ENCODE measurements at places on chromosomes 3 and 15. TPM values are rescaled to one million over a fixed set of nuclear protein-coding genes. Genes with fewer than 3 reads are reported as not detected.

EOGT gene
- 24.4 TPM for total RNA-seq

ARHGAP31 gene
- total RNA-seq: 14.0 TPM

SPTBN5 gene
- total RNA-seq: 4.9 TPM

RAB6B gene
- total RNA-seq: 3.1 TPM

TMCO5A gene
- not detected for total RNA-seq

DPPA2 gene
- not detected for total RNA-seq

MOBP gene
- not detected for total RNA-seq

GALNT15 gene
- not detected for total RNA-seq

AZI2 gene
- total RNA-seq: 46.3 TPM

RFX7 gene
- total RNA-seq: 33.8 TPM

NR2E3 gene
- not detected for total RNA-seq

SENP8 gene
- 0.82 TPM for total RNA-seq

SLC7A14 gene
- total RNA-seq: not detected

VEPH1 gene
- not detected for total RNA-seq

CELF6 gene
- total RNA-seq: 0.52 TPM

TLR9 gene
- total RNA-seq: 0.30 TPM

ROPN1B gene
- total RNA-seq: not detected

ABHD5 gene
- 17.3 TPM for total RNA-seq

PPP2R3A gene
- 0.79 TPM for total RNA-seq

C3orf49 gene
- not detected for total RNA-seq

ADCY5 gene
- not detected for total RNA-seq

GNB4 gene
- total RNA-seq: 0.53 TPM

C15orf40 gene
- 18.0 TPM for total RNA-seq

GP9 gene
- total RNA-seq: not detected

CACNA2D3 gene
- total RNA-seq: not detected

GOLGA6L9 gene
- total RNA-seq: 1.7 TPM

IL16 gene
- 95.0 TPM for total RNA-seq

TKT gene
- 150 TPM for total RNA-seq

IMPG2 gene
- total RNA-seq: 0.71 TPM

GABRA5 gene
- not detected for total RNA-seq

IL17RD gene
- total RNA-seq: 0.15 TPM

DNAH12 gene
- total RNA-seq: 0.08 TPM

TMEM207 gene
- total RNA-seq: not detected

LIPH gene
- not detected for total RNA-seq

C3orf52 gene
- 9.9 TPM for total RNA-seq

NR1I2 gene
- 0.82 TPM for total RNA-seq

MYLK gene
- 0.17 TPM for total RNA-seq

ASB7 gene
- 16.4 TPM for total RNA-seq

LDHAL6B gene
- not detected for total RNA-seq

NEK10 gene
- total RNA-seq: 0.61 TPM

RARRES1 gene
- not detected for total RNA-seq

TICRR gene
- 15.4 TPM for total RNA-seq

GPR15 gene
- total RNA-seq: 24.0 TPM

RTP4 gene
- 3.1 TPM for total RNA-seq
